ENCODE measurements at places on chromosomes 11 and 22.
A peak's percentile ranks its signal among the peaks of the same experiment; 100 is the strongest.

GRCh38 chr22:30010789-30011405, 69.4 kb upstream of the HORMAD2 start:
- DNase-seq, result no peak

GRCh38 chr11:131601586-131601985, 231.2 kb downstream of the NTM start:
- DNase-seq, result no peak

- DNase-seq, result peak; percentile 7
Observed at GRCh38 chr22:23057331-23057730, 13.0 kb upstream of the GNAZ start.

GRCh38 chr11:20342347-20343141, 21.0 kb upstream of the HTATIP2 start:
- DNase-seq, result peak; percentile 53

DNA sequence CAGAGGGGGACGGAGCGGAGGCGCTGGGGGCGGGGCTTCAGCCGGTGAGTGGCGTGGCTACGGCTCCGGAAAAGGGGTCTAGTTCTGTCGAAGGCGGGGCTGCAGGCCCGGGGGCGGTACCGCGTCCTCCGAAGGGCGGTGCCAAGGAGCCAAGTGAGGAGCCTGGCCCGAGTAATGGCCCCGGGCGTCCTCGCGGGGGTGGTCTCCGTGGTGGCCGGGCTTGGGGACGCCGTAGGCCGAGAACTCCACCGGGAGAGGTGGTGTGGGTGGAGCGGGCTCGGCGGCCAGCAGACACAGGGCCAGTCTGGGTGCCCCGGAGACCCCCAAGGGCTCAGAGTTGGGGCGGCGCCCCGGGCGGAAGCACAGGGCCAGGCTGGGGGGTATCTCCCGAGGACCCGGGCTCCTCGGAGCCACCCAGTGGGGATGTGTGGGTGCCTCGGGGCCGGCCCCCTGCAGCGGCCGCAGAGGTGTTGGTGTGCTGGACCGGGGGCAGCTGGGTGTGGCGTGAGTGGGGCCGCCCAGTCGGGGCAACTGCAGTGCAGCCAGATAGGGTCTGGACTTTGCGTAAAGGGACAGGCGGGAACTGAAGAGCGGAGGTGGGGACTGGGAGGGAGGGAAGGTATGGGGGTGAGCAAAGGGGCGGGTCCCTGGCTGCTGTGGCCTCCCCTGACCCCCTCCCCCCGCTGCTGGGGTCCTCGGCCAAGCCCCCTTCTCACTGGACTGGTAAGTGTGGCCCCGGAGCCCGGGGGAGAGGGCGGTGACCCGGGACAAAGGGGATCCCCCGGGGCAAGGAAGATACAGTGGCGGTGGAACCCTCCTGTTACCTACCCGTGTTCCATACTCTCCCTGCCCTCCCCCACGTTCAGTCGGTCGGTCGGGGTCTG, 838 bp downstream of the FKBP2 start:
- peak; percentile 100 for DNase-seq

- DNase-seq, result no peak
Observed at GRCh38 chr11:72772059-72772458, 19.9 kb upstream of the ARAP1 start.

GRCh38 chr22:30702856-30703255, 8.2 kb downstream of the OSBP2 start:
- no peak for DNase-seq

DNA sequence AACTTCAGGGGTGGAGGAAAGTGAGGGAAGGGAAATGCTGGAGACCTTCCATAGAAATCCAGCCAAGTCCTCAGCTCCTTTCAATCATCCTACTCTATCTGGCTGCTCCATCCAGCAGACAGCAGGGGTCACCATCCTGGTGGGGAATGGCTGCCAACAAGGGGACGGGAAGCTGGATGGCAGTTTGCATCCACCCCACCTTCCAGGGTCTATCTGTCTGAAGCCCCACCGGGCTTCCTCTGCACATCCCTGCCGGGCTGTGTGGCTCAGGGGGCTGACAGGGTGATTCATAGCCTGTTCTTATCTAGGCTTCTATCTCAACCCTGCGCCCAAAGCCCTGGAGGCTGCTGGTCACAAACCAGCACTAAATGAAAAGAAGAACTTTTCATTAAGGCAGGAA, 1.1 kb downstream of the SYTL2 start:
- DNase-seq, result peak; percentile 67

GRCh38 chr22:20749453-20749852, 24.5 kb upstream of the SERPIND1 start:
- no peak for DNase-seq

- DNase-seq, result no peak
Observed at GRCh38 chr11:47863189-47863897, 15.2 kb upstream of the NUP160 start.

DNA sequence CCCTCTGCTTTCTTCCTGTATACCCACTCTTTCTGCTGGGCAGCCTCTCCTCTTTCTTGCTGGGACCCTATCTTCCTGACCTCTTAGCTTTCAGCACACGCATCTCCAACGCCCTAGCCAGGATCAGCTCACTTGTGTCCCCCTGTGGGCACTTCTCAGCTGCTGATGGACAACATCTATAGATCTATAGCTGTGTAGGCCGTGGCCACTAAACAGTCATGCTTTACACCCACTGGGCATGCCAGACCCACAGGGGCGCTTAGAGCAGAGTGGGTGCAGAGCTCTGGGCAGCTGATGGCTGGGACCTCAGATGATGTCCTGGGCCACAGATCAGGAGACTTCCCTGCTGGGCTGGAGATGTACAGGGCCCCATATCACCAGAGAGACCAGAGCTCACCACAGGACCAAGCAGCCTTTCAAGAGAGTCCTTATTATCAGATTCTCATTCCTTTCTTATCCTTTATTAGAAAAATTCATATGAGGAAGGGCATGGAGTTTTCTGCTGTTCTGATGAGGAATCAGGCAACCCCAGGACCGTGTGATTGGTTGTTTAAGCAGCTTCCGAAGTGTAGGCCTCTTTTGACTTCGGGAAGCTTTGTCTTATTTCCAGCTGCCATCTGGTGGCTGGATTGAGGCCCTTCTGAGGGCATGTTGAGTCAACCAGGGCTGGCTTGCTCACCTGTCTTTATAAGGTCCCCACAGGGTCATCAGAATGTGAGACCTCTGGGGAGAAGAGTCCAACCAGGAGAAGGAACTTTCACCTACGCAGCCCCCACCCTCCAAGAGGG, 60.5 kb downstream of the OSBP2 start:
- peak; percentile 79 for DNase-seq

- DNase-seq, result peak; percentile 48
Observed at GRCh38 chr11:83836883-83837654, 550.9 kb upstream of the CCDC90B start.

DNA sequence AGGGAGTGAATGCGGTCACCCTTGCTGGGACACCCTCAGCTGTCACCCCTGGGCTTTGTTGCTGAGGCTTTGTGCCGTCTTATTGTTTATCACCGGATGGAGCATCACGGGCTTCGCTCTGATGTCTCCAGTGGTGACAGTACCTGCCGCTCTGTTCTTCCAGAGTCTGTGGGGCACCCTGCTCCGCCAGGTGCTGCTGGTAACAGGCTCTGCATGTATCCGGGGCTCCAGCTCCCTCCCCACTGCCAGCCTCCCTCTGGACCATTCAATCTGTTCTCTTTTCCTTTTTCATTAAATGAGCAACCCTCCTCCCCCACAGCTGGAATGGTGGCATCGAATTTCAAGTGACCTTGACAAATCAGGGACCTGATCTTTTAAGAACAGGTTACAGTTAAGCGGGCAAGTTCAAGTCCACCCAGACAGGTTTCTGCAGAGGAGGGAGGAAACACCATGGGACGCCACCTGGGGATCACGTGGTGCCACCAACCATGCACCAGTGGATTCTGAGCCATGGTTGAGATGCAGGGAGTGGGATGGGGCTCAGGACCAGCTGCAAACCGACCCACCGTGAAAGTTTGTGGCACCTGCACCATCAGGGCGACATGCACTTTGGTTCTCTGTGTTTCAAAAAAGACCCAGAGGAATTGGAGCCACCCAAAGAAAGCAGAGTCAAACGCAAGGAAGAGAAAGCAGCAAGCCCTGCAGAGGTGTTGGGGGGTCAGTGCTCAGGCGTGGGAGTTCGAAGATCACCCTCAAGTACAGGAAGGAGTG, 89.3 kb downstream of the BCR start:
- no peak for DNase-seq

GRCh38 chr11:28702450-28702790, 594.2 kb downstream of the METTL15 start:
- DNase-seq, result no peak

GRCh38 chr11:71446942-71447688, 1.1 kb downstream of the DHCR7 start:
- no peak for DNase-seq

DNA sequence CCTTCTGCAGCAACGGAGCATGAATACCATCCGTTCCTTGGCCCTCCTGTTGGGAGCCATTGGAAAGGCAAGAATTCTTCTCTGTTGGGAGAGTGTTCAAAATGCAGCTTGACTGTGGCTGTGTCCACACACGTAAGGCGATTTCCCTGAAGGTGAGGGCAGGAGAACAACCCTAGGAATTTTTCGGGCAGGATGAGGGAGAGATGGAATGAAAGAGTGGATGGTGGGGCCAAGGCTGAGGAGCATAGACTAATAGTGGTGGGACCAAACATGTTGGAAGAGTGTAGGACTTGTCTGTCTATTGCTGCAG, 924.9 kb downstream of the TBC1D22A start:
- no peak for DNase-seq

GRCh38 chr11:44430140-44430539, 120.2 kb upstream of the ALX4 start:
- no peak for DNase-seq

DNA sequence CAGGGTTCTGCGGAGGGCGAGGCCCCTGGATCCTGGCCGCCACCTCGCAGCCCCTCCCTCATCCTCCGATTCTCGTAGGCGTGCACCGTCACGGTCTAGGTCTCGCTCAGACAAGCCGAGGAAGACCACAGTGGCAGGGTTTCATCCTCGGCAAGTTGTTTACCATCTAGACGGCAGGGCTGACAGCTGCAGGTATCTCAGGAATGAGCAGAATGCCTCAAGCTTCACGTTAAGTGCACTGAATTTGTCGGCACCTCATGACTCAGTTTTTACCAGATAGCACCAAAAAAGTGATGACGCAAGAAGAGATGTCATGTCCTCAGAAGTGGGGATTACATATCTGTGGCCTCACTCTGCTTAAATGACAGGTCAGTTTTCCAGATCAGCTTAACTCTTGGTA, 35.1 kb downstream of the WT1 start:
- DNase-seq, result no peak

DNA sequence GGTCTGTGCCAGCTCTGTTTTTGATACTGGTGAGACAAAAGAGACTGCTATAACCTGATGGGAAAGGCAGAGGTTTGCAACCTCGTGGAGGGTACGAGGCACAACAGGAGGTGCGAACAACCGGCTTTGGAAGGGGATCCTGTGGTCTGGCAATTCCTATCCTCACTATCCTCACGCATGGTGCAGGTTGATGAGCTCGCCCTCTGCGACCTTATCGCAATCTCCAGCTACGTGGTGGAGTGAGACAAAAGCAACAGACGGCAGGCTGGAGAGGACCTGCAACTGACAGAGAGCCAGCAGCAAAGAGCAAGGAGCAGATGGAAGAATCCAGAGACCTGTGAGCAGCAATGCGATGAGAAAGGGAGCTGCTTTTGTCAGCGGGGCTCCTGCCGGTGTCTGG, 47.3 kb upstream of the TSKU start:
- no peak for DNase-seq

GRCh38 chr11:10982704-10983510, 125.1 kb upstream of the ZBED5 start:
- DNase-seq, result no peak
